ENCODE measurements at places on chromosomes 2 and 18.

DNA sequence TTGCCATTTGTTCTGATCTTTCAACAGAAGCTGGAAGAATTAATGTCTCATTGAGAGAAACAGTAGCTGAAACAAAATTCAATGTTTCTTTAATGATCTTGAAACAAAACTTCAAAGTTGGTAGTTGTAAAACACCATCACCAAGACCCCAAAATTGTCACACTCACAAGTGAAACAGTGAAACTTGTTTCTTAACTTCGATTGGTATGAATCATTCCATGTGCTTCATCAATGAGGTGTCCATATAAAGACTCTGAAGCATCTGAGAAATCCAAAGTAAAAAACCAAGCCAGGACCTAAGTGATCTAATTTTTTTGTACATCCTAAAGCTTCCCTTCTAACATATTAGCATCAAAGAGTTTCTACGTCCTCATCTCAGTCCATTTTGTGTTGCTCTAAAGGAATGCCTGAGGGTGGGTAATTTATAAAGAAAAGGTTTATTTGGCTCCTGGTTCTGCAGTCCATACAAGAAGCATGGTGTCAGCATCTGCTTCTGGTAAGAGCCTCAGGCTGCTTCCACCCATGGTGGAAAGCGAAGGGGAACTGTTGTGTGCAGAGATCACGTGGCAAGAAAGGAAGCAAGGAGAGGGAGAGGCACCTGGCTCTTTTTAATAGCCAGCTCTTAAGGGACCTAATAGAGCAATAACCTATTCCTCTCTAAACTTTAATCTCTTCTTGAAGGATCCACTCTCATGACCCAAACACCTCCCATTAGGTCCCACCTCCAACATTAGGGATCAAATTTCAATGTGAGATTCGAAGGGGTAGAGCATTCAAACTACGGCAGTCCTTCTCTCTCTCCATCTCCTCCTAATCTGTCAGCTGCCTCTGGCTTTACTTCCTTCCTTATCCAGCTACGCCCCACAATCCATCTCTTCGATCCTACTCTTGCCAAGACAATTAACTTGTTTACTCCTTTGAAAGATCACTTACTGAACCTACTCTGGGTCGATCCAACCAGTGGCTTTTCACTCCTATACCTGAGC is 20.7 kb upstream of the TLK1 start:
- H3K27ac ChIP-seq = no peak overlapping the region
- H3K4me1 ChIP-seq = no peaks in the 10 kb centered on the region
- no peaks in the 10 kb centered on the region for H3K27me3 ChIP-seq
- H3K4me3 ChIP-seq = no peak overlapping the region
- no peak for DNase-seq
- no peaks in the 10 kb centered on the region for H3K36me3 ChIP-seq

- H3K4me3 ChIP-seq = no peak overlapping the region
- no peak overlapping the region for H3K27ac ChIP-seq
- H3K27me3 ChIP-seq = peaks cover 12% of the 10 kb centered on the region
- DNase-seq = no peak
- no peaks in the 10 kb centered on the region for H3K4me1 ChIP-seq
These were observed 93.9 kb downstream of the ACKR3 start for GRCh38 chr2:236663287-236664101.

DNA sequence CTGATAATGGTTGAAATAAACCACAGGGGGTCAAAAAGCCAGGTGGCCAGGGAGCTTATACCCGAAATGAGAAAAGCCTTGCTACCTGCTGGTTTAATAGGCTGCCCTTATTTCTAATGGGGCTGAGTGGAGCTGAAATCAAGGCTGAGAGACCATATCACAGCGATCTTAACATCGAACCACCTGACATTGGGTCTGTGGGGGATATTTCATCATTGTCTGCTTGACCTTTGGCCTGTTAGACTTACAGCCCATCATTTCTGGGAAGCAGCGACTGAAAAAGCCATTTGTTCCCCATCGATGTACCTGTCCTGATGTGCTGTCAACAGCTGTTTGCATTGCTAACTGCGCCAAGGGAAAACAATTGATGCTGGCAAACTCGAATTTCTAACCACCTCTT is 199.7 kb upstream of the SLC14A2 start:
- H3K27ac ChIP-seq = no peak overlapping the region
- H3K4me3 ChIP-seq = no peak overlapping the region
- DNase-seq = no peak
- H3K4me1 ChIP-seq = no peaks in the 10 kb centered on the region
- no peaks in the 10 kb centered on the region for H3K36me3 ChIP-seq

GRCh38 chr2:164852086-164852485 is 10.5 kb upstream of the COBLL1 start:
- no peaks in the 10 kb centered on the region for H3K4me1 ChIP-seq
- no peaks in the 10 kb centered on the region for H3K36me3 ChIP-seq
- H3K27me3 ChIP-seq = no peaks in the 10 kb centered on the region
- no peak overlapping the region for H3K4me3 ChIP-seq

DNA sequence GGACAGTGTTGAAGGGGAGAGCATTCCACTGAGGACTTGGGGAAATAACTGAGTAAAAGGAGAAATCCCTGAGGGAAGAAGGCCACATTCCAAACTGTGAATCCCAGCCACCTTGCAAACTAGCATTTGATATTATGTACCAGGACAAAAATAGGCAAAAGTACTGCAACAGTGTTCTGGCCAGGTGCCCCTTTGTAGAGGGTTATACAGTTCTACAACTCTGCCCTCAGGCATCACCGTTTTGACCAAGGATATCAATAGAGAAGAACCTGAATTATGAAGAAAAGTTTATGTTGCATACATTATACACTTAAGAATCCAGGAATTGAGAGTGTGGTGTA is 20.6 kb upstream of the CAVIN2 start:
- H3K27ac ChIP-seq = no peak overlapping the region
- H3K36me3 ChIP-seq = no peaks in the 10 kb centered on the region
- no peak overlapping the region for H3K4me3 ChIP-seq
- no peaks in the 10 kb centered on the region for H3K27me3 ChIP-seq
- no peaks in the 10 kb centered on the region for H3K4me1 ChIP-seq
- no peak for DNase-seq

GRCh38 chr2:74739733-74740241 is 85.7 kb downstream of the SEMA4F start:
- no peak overlapping the region for H3K27ac ChIP-seq
- no peaks in the 10 kb centered on the region for H3K36me3 ChIP-seq
- H3K4me1 ChIP-seq = peaks cover 12% of the 10 kb centered on the region
- DNase-seq = no peak

DNA sequence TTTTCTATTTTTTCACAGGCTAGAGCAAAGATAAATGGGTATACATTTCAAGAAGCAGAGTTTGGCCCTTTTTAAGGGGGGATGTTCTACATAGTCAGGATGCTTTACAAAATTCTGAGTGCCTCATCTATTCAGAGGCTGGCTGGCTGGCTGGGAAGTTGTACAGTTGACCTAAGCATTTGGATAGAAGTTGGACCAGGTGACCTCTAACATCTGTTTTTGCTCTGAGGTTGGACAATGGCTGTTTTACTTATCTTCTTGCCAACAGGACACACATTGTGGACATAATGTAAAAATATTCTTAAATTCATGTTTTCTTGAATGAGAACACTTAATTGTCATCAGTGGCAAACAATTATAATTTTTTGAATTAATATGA is 205.4 kb downstream of the PTPRM start:
- no peaks in the 10 kb centered on the region for H3K36me3 ChIP-seq
- no peaks in the 10 kb centered on the region for H3K27me3 ChIP-seq
- H3K27ac ChIP-seq = no peak overlapping the region

DNA sequence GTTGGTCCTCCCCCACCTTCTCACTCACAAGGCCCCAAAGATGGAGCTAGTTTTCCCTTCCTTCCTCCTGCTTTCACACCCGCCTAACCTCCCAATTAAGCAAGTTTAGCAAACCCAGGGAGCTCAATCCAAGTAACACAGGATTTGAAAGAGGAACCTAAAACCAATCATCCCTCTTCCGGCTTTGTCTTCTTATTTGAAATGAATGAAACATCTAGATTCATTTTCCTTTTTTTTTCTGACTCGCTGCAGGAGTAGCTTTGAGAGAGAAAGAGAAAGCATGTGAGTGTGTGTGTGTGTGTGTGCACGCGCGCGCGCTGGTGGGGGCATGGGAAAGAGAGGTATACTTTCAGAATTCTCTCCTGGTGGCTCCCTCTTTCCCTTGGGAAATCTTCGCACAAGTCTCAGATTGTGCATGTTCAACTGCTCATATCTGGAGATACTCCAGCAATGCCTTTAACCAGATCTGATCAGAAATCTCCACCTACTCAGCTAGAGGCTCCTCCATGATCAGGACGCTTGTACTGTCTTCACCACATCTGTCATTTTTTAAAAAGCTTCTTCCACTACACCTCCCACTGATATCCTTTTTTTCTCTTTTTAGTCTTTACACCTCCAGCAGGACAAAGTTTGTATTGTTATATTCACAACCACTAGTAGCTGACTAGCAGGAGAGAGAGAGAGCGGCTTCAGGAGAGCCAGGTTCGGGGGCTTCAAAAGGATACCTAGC is 1.7 kb downstream of the SLC8A1 start:
- DNase-seq = peak; percentile 65
- H3K4me1 ChIP-seq = peaks cover 41% of the 10 kb centered on the region
- peaks cover 14% of the 10 kb centered on the region for H3K36me3 ChIP-seq
- H3K27me3 ChIP-seq = no peaks in the 10 kb centered on the region
- peak overlapping the region; percentile 36 for H3K4me3 ChIP-seq

DNA sequence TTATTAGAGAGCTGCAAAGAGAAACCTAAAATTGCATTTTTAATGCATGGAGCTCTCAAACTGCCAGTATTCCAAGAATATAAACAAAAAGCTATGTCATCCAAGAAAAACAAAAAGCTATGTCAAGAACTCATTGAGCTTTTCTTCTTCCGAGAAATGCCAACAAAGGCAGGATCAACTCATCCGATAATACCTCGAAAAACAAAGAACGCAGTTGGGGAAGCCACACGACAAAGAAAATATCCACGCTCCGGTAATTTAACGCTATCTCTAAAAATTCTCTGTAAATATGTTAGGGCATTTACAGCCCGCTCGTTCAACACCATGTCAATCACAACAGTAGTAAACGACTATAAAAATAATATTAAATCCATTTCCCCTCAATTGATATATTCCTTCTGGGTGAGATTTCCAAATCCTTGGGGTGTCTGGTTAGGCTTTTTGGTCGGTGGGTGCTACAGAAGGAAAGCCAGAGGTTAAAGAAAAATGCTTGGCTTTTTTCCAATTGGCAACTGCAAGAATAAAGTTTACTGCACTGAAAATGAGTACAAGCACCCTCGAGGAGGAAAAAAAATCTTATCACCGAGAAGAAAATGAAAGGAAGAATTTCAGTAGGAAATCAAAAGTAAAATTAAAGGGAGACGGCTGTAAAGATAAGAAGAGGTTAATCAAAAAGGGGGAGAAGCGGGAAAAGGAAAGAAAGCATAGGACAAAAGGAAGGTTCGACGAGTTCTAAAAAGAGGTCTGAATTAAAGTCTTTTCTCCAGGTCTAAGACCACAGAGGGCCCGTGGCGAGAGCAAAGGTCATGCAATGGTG is 856 bp downstream of the TIA1 start:
- peaks cover 23% of the 10 kb centered on the region for H3K36me3 ChIP-seq
- H3K27ac ChIP-seq = peak overlapping the region; percentile 97
- H3K4me1 ChIP-seq = peaks cover 44% of the 10 kb centered on the region
- DNase-seq = no peak

DNA sequence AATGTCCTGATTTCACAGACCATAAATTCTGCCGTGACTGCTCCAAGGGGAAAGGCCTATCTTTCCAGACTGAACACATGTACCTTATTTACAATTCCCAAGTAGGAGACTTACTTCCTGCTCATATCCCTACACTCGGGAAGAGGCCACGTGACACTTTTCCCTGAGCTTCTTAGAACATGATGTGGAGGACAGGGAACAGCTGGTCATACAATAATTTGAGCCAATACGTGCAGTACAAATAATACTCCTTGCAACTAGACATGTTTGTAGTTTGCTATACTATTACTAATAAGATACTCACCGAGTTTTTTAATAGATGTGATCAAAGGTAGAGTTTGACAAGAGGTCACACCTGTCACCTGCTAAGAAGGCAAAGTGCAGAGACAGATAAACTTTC is 256.4 kb downstream of the SP3 start:
- peaks cover 3% of the 10 kb centered on the region for H3K27me3 ChIP-seq
- no peak overlapping the region for H3K27ac ChIP-seq
- H3K36me3 ChIP-seq = no peaks in the 10 kb centered on the region

DNA sequence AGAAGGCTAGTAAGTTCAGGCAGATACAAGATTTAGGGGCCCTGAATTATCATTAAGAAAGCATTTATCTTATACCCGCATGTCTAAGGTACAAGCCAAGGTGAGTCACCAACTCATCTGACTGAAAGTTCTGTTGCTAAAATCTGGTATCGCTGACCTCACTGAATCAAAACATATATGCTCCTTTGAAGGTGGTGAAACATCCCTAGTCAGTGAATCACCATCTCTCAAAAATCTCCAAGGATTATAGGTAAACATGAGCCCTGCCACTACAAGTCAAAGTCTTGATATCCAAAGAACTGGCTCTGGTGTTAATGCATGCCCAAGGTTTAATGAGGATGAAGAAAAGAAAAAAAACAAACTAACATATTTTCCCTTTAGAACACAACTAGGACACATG is 43.5 kb downstream of the IRS1 start:
- H3K4me3 ChIP-seq = no peak overlapping the region
- H3K27me3 ChIP-seq = no peaks in the 10 kb centered on the region
- H3K27ac ChIP-seq = no peak overlapping the region
- H3K36me3 ChIP-seq = no peaks in the 10 kb centered on the region

- DNase-seq = no peak
- H3K27me3 ChIP-seq = no peaks in the 10 kb centered on the region
- no peaks in the 10 kb centered on the region for H3K36me3 ChIP-seq
- H3K27ac ChIP-seq = no peak overlapping the region
- no peak overlapping the region for H3K4me3 ChIP-seq
These were observed 71.0 kb upstream of the PPP1CB start for GRCh38 chr2:28680657-28681056.

DNA sequence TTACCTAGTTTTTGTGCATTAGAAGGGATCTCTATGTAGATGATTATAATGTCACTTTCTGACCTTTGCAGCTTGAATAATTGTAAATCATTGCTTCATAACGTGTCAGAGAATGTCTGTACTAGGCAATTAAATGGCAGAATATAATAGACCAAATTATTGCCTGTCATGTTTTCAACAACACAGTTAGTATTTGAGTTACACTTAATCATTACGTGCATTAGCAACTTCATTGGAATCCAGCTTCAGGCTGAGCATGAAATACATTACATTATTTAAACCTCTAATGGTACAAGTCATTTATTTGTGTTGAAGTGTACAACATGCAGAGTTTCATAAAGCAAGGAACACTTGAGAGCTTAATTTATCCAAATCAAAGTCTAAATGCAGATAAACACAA is 48.0 kb downstream of the ZNF407 start:
- H3K4me1 ChIP-seq = peaks cover 5% of the 10 kb centered on the region
- H3K27me3 ChIP-seq = no peaks in the 10 kb centered on the region
- no peak overlapping the region for H3K4me3 ChIP-seq
- no peak for DNase-seq
- H3K36me3 ChIP-seq = peaks cover 5% of the 10 kb centered on the region
- H3K27ac ChIP-seq = no peak overlapping the region

GRCh38 chr18:47809420-47809819 is 121.0 kb downstream of the SMAD2 start:
- H3K27me3 ChIP-seq = no peaks in the 10 kb centered on the region
- DNase-seq = no peak
- no peak overlapping the region for H3K27ac ChIP-seq
- H3K4me1 ChIP-seq = no peaks in the 10 kb centered on the region
- no peak overlapping the region for H3K4me3 ChIP-seq
- no peaks in the 10 kb centered on the region for H3K36me3 ChIP-seq

GRCh38 chr2:140770645-140771044 is 1360.2 kb downstream of the LRP1B start:
- H3K27ac ChIP-seq = no peak overlapping the region
- no peaks in the 10 kb centered on the region for H3K27me3 ChIP-seq
- no peak for DNase-seq
- no peaks in the 10 kb centered on the region for H3K4me1 ChIP-seq
